ENCODE measurements at places on chromosomes 3 and 15.

- H3K27me3 ChIP-seq, result no peaks in the 10 kb centered on the region
- H3K4me3 ChIP-seq, result no peak overlapping the region
- H3K4me1 ChIP-seq, result peaks cover 11% of the 10 kb centered on the region
- H3K27ac ChIP-seq, result no peak overlapping the region
Observed at GRCh38 chr15:62412686-62413085, 247.6 kb upstream of the C2CD4B start.

GRCh38 chr3:45844616-45845015 is 2.7 kb upstream of the LZTFL1 start:
- H3K4me3 ChIP-seq, result no peak overlapping the region
- no peak for DNase-seq
- no peak overlapping the region for H3K27ac ChIP-seq
- H3K27me3 ChIP-seq, result peaks cover 12% of the 10 kb centered on the region
- H3K4me1 ChIP-seq, result peaks cover 2% of the 10 kb centered on the region
- H3K36me3 ChIP-seq, result no peaks in the 10 kb centered on the region

- no peak overlapping the region for H3K4me3 ChIP-seq
- H3K27me3 ChIP-seq, result no peaks in the 10 kb centered on the region
- peak; percentile 76 for DNase-seq
- no peaks in the 10 kb centered on the region for H3K36me3 ChIP-seq
- no peaks in the 10 kb centered on the region for H3K4me1 ChIP-seq
Observed at GRCh38 chr3:30112902-30113484, 493.4 kb upstream of the TGFBR2 start.

GRCh38 chr3:24482096-24482705 is 12.4 kb downstream of the THRB start:
- no peak overlapping the region for H3K4me3 ChIP-seq
- no peaks in the 10 kb centered on the region for H3K27me3 ChIP-seq
- H3K27ac ChIP-seq, result no peak overlapping the region
- H3K36me3 ChIP-seq, result no peaks in the 10 kb centered on the region

GRCh38 chr3:158935846-158936245 is 134.0 kb downstream of the MFSD1 start:
- no peak overlapping the region for H3K4me3 ChIP-seq
- no peak for DNase-seq
- H3K27me3 ChIP-seq, result no peaks in the 10 kb centered on the region
- H3K4me1 ChIP-seq, result no peaks in the 10 kb centered on the region
- H3K27ac ChIP-seq, result no peak overlapping the region
- no peaks in the 10 kb centered on the region for H3K36me3 ChIP-seq

GRCh38 chr15:88865498-88866099 is 29.7 kb downstream of the HAPLN3 start:
- H3K4me1 ChIP-seq, result no peaks in the 10 kb centered on the region
- no peak overlapping the region for H3K4me3 ChIP-seq
- H3K27ac ChIP-seq, result no peak overlapping the region

DNA sequence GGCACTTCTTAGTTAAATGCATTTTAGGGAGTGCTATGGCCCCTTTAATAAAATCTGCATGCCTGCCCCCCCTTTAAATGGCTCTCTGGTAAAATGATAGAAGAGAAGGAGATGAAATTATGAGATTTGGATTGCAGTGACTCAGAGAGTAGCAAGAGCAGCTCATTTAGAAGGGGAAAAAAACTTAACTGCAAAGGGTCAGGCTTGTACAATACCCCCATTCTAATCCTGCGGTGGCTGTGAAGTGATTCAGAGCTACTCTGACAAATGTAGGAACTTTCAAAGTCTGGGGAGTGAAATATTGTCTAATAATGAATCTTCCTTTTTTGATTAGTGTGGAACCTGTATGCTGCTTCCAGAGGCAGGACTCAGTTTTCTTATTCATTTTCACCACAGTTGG is 44.1 kb upstream of the TBC1D23 start:
- H3K4me1 ChIP-seq, result no peaks in the 10 kb centered on the region
- H3K36me3 ChIP-seq, result no peaks in the 10 kb centered on the region
- H3K4me3 ChIP-seq, result no peak overlapping the region
- DNase-seq, result no peak

DNA sequence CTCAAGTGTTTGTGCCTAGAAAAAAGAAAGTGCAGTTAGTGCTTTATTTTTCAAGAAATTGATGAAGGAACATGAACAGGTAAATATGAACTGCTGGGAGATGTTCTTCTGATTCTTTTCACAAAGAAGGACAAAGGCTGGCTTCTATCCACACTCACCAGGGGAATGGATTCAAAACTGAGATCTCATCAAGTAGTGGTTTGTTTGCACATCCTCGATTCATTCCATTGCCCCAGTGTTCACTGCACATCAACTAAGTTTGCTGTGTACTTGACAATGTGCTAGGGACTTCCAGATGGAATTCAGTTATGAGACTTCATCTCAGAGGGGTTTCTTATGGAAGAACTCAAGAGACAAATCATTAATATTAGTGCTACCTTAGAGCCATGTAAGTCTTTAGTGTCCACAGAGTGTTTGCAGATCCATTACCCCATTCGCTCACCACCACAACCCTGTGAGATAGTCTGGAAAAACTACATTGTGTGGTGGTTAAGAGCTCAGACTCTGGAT is 332.9 kb upstream of the PPP2R3A start:
- no peaks in the 10 kb centered on the region for H3K27me3 ChIP-seq
- no peak overlapping the region for H3K4me3 ChIP-seq
- H3K4me1 ChIP-seq, result no peaks in the 10 kb centered on the region

DNA sequence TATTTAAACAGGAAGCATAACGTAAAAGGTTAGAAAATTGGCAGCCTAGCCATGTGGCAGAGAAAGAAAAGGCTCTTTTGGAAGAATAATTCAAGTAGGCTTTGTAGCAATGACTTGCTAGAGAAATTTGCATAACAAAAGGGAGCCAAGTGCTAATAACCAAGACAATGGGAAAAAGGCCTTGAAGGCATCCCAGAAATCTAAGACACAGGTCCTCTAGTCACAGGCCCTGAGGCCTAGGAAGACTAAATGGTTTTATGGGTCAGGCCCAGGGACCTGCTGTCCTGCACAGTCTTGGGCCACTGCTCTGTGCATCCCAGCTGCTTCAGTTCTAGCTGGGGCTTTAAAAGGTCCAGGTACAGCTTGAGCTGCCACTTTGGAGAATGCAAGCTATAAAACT is 78.5 kb downstream of the FGF7 start:
- no peak for DNase-seq
- H3K4me3 ChIP-seq, result no peak overlapping the region
- H3K27ac ChIP-seq, result no peak overlapping the region
- H3K27me3 ChIP-seq, result no peaks in the 10 kb centered on the region

- peak; percentile 100 for DNase-seq
- H3K36me3 ChIP-seq, result no peaks in the 10 kb centered on the region
- no peaks in the 10 kb centered on the region for H3K27me3 ChIP-seq
- H3K4me3 ChIP-seq, result no peak overlapping the region
- H3K27ac ChIP-seq, result no peak overlapping the region
- H3K4me1 ChIP-seq, result no peaks in the 10 kb centered on the region
Observed at GRCh38 chr3:59559721-59560435, 510.1 kb upstream of the CFAP20DC start.

DNA sequence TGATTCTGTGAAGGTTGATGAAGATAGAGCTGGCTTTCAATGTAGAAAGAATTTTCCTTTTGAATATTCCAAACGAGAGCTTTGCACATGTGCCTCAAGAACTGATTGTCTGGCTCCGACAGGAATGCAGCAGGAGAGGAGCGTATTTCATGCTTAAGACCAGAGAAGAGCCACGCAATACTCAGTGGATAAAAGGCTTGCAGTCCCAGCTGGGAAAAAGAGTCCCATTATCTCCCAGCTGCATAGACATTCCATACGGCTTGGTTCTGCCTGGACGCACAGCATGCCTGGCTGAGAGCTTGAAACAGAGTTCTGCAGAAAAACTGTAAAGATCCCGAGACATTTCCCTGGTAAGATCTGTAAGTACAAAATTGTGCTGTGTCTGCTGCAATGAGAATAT is at the start of gene CNTN6:
TSS of gene CNTN6 (plus strand) at position 254 of the 400 bp plus-strand sequence. CDS start 54,985 bp downstream, outside the sequence.
- peak; percentile 58 for DNase-seq
- H3K4me3 ChIP-seq, result no peak within 1 kb of the TSS
- no peaks in the 10 kb centered on the region for H3K36me3 ChIP-seq
- H3K27ac ChIP-seq, result no peak within 1 kb of the TSS
- H3K27me3 ChIP-seq, result no peaks in the 10 kb centered on the region
- no peaks in the 10 kb centered on the region for H3K4me1 ChIP-seq

GRCh38 chr15:40930430-40931299 is 1.5 kb downstream of the DLL4 start:
- peak; percentile 31 for DNase-seq
- H3K4me1 ChIP-seq, result peaks cover 11% of the 10 kb centered on the region
- H3K27ac ChIP-seq, result no peak overlapping the region
- peaks cover 35% of the 10 kb centered on the region for H3K27me3 ChIP-seq

GRCh38 chr3:119738741-119739140 is 35.9 kb downstream of the CFAP91 start:
- H3K4me3 ChIP-seq, result no peak overlapping the region
- H3K36me3 ChIP-seq, result no peaks in the 10 kb centered on the region
- no peak for DNase-seq
- H3K4me1 ChIP-seq, result no peaks in the 10 kb centered on the region

- no peaks in the 10 kb centered on the region for H3K27me3 ChIP-seq
- no peak overlapping the region for H3K27ac ChIP-seq
- no peak overlapping the region for H3K4me3 ChIP-seq
- no peak for DNase-seq
Observed at GRCh38 chr15:64185146-64185911, 22.5 kb upstream of the PPIB start.

DNA sequence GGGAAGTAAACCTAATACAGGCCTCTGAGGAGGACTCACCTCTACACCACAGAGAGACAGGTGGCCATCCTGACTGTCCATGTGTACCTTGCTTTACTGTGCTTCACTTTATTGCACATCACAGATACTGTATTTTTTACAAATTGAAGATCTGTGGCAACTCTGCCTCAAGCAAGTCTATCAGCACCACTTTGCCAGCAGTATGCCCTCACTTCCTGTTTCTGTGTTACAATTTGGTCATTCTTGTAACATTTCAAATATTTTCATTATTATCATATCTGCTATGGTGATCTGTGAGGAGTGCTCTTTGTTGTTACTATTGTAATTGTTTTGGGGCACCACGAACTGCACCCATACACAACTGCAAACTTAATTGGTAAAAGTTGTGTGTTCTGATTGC is 78.0 kb downstream of the BBX start:
- H3K27ac ChIP-seq, result no peak overlapping the region
- DNase-seq, result no peak
- no peaks in the 10 kb centered on the region for H3K27me3 ChIP-seq

- no peak overlapping the region for H3K4me3 ChIP-seq
- no peaks in the 10 kb centered on the region for H3K27me3 ChIP-seq
- DNase-seq, result no peak
- H3K27ac ChIP-seq, result no peak overlapping the region
- H3K36me3 ChIP-seq, result peaks cover 11% of the 10 kb centered on the region
- peaks cover 12% of the 10 kb centered on the region for H3K4me1 ChIP-seq
Observed at GRCh38 chr3:5198313-5198677, 10.8 kb downstream of the EDEM1 start.

DNA sequence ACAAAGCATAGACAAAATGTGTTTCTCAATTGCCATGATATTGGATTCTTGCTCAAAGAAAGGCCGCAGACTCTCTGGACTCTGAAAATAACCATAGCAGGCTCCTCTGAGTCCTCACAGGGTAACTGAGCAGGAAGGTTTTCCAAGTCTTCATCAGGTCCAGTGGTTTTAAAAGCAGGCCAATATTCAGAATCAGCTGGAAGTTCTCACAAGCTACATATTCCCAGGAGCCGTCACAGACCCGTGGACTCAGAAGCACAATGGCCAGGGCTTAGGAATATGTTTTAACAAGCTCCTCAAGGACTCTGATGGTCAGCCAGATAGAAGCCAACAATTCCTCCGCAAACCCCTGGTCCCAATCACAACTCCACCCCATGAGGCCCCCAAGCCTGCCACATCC is 256.1 kb upstream of the ADAMTS9 start:
- H3K36me3 ChIP-seq, result no peaks in the 10 kb centered on the region
- H3K27ac ChIP-seq, result no peak overlapping the region
- DNase-seq, result no peak
- no peak overlapping the region for H3K4me3 ChIP-seq

DNA sequence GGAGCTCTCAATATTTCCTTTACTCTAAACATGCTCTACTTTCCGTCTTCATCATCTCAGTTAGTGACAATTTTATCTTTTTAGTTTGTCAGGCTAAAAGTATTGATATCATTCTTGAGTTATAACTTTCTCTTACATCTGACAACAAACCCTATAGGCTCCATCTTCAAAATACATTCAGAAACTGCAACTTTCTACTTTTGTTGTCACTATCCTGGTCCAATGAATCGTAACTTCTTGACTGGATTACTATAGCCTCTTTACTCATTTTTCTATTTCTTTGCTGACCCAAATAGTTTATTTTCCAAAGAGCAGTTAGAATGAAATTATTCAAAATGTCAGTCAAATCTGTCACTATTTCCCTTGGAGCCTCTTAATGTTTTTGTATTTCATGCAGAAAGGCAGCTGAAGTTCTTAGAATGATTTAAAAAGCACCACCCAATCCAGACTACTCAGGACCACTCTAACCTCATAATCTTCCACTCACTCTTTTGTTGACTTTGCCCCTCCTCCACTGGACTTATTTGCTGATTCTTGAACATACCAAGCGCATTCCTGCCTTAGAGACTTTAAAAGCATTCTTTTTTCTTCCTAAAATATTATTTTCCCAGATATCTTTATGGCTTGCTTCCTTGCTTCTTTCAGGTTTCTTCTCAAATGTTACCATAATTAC is 119.9 kb upstream of the CBLB start:
- H3K27me3 ChIP-seq, result no peaks in the 10 kb centered on the region
- H3K27ac ChIP-seq, result no peak overlapping the region
- H3K36me3 ChIP-seq, result no peaks in the 10 kb centered on the region
- H3K4me3 ChIP-seq, result no peak overlapping the region

- H3K27ac ChIP-seq, result peak overlapping the region; percentile 64
- peaks cover 9% of the 10 kb centered on the region for H3K4me1 ChIP-seq
- no peak for DNase-seq
- no peaks in the 10 kb centered on the region for H3K36me3 ChIP-seq
Observed at GRCh38 chr3:61575893-61576292, 14.5 kb downstream of the PTPRG start.

GRCh38 chr3:122350814-122351418 is 25.9 kb downstream of the CSTA start:
- no peaks in the 10 kb centered on the region for H3K27me3 ChIP-seq
- no peak overlapping the region for H3K4me3 ChIP-seq
- no peak overlapping the region for H3K27ac ChIP-seq

- DNase-seq, result no peak
- no peak overlapping the region for H3K4me3 ChIP-seq
- H3K27ac ChIP-seq, result no peak overlapping the region
- H3K4me1 ChIP-seq, result peaks cover 4% of the 10 kb centered on the region
Observed at GRCh38 chr15:40240619-40241221, 1.9 kb downstream of the PAK6 start.

GRCh38 chr3:11932636-11933035 is 71.6 kb upstream of the SYN2 start:
- no peaks in the 10 kb centered on the region for H3K36me3 ChIP-seq
- no peak overlapping the region for H3K4me3 ChIP-seq
- H3K27me3 ChIP-seq, result no peaks in the 10 kb centered on the region
- no peak overlapping the region for H3K27ac ChIP-seq
- DNase-seq, result no peak
- H3K4me1 ChIP-seq, result no peaks in the 10 kb centered on the region

All from fibroblast of lung (primary cell).